ENCODE measurements at places on chromosomes 4 and X.

GRCh38 chr4:7359400-7360062 lies 75.2 kb downstream of the PSAPL1 start:
- no peak for DNase-seq

DNA sequence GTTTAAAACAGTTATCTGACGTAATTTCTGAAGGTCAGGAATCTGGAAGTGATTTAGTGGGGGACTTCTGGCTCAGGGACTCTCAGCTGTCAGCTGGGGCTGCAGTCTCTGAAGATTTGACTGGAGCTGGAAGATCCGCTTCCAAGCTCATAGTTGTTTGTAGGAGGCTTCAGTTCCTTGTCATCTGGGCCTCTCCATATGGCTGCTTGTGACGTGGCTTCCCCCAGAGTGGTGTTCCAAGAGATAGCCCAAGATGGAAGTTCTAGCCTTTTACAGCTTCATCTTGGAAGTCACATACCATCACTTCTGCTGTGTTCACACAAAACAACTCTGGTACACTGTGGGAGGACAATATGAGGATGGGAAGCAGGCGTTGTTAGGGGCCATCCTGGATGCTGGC lies 2.1 kb downstream of the MPC1L start:
- DNase-seq: no peak

DNA sequence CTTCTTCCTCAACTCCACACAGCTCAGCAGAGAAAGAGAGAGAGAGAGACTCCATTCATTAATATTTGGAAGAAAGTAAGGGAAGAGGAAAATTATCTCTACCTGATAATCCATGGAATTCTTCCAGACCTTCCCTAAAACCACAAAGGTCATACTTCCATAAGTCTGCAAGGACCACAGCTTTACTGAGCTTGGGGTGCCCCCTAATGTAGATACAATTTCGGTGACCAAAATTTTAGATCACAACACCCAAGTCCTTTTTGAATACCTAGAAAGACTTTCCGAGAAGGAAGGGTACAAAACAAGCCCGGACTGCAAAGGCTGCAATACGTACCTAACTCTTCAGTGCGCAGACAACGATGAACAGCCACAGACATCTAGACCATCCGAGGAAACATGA lies 523.9 kb downstream of the GLUD2 start:
- DNase-seq: no peak

GRCh38 chr4:131531087-131531486 lies 1618.0 kb upstream of the PCDH10 start:
- no peak for DNase-seq

GRCh38 chr4:24568425-24568824 lies 15.9 kb downstream of the DHX15 start:
- no peak for DNase-seq

DNA sequence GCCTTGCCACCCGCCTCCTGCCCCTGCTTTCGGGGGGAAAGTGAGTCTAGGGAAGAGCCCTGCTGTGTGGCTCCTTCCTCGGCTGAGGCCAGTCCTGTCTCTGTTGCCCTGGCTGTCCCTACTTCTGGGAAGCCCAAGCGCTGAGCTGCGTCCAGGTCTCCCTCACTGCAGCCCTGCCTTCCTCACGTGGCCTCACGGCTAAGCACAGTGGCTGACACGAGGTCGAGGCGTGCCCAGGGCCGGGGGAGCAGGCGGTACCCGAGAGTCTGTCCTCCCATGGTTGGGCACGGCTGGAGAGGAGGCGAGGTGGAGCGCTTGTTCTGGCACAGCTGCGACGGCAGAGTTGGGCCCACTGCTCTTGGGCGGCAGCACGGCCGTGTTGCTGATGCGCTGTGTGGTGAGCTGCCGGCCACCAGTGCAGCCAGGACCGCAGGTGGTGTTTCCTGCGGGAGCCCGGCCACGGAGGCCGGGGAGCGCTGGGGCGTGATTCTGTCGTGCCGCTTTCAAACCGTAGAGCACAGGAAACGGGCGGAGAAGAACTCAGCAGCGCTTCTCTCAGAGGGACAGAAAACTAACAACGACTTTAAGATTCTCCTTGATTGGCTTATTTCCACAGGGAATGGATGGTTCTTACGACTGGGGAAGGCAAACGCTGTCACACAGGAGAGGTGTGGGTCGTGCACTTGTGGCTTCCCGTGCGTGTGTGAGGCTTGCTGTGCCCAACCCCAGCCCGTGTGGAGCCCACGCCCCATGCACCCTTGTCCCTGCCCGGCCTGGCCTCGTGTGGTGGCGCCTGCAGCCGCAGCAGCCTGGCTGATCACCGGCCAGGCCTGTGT lies 21.3 kb downstream of the MAEA start:
- no peak for DNase-seq

GRCh38 chr4:2786794-2787229 lies 6.1 kb upstream of the SH3BP2 start:
- no peak for DNase-seq

- no peak for DNase-seq
Measured at GRCh38 chrX:105972690-105973386, 65.7 kb downstream of the SERPINA7 start.

- no peak for DNase-seq
Measured at GRCh38 chr4:47427935-47428334, 35.6 kb downstream of the COMMD8 start.

GRCh38 chr4:151287409-151287808 lies 10.4 kb downstream of the PRSS48 start:
- DNase-seq: no peak

GRCh38 chr4:10020106-10020505 lies 1.2 kb downstream of the SLC2A9 start:
- DNase-seq: no peak

- DNase-seq: no peak
Measured at GRCh38 chr4:151702256-151702655, 58.6 kb downstream of the GATB start.

DNA sequence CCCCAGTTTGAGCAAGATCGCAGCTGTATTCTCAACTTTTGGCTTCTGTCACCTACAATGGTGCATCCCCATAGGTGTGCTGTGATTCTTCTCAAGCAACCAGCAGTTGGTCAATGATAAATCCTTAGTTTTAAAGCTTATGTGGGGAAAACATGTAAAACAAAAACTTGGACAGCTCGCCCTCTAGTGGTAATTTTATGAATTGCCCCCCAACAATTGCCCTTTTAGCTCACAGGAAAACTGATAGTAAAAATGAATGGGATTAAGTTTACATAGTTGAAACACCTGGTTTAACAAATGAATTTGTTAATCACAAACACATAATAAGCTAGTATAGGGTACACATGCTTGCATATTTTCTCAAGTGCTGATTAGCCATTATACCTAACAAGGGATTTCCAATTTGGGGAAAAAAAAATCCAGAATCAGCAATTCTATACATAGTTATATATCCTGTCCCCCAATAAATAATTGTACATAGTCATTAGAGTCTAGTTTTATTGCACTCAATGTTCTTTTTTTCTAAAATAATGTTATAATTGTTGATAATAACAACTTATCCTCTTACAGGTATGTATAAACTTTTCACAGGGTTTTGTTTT lies 30.1 kb downstream of the TEX13A start:
- no peak for DNase-seq

- DNase-seq: no peak
Measured at GRCh38 chrX:30153881-30154260, 61.5 kb upstream of the MAGEB2 start.

DNA sequence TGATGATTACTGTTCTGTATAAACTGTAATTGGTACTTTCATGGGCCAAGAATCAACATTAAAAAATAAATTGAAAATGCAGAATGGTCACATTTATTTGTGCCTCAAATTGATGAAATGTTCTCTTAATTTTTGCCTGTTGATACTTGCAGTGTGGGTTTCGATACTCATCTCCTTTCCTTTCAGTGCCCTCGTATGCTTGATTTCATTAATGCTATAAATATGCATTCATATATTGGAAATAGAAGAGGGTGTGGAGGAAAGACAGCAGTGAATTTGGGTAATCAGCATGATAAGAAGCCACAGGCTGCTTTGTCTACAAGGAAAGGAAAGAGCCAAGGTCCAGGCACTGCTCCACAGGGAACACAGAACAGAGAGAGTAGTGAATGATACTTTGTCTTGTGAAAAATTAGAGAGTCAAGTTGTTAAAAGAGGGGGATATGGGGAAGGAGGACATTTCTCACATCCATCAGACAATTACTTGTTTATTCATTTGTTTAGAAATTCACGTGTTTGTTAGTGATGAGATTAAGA lies 1.0 kb upstream of the DDX60 start:
- DNase-seq: no peak

- DNase-seq: no peak
Measured at GRCh38 chr4:185883591-185883990, 71.6 kb upstream of the SORBS2 start.

DNA sequence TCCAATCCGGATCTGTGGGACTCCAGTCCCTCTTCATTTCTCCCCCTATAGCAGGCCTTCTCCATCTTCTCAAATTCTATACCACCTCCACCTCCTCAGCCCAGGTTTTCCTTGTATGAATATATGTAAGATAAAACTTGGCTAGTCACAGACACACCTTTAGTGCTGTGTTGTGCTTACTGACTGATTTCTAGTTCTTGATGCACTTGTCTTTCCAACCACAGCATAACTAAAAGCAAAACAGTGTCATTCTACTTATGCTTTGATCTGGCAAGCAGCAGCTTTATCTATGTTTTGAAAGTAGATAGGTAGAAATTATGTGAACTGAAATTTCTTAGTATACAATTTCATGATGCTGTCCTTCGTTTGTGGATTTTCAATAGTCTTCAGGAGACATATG lies 47.5 kb downstream of the CCNI start:
- no peak for DNase-seq

DNA sequence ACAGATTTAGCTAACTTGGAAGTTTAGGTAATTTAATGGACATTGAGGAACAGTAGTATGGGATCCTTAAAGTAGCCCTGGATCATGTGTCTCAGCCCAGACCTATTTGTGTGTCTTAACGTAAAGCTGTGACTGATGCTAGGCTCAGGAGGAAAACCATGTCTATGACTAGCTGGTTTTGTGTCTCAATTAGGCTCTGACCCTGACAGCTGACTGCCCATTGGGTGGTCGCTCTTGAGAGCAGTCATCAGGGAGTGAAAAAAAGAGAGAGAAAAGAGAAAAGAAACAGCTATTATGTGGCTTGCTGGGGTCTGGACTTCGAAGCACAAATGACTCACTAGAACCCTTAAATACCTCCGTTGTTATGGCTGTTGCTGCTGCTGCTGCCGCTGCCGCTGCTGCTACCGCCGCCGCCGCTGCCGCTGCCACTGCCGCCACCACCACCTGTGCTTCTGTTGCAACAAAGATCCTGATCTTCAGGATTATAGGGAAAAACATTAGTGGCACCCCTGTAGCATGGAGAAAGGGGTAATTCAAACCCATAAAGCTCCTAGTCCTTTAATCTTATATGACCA lies 70.7 kb downstream of the GSPT2 start:
- no peak for DNase-seq

GRCh38 chr4:153904011-153904410 lies 115.1 kb upstream of the SFRP2 start:
- DNase-seq: no peak

- no peak for DNase-seq
Measured at GRCh38 chrX:38117485-38117884, 103.2 kb downstream of the SRPX start.

DNA sequence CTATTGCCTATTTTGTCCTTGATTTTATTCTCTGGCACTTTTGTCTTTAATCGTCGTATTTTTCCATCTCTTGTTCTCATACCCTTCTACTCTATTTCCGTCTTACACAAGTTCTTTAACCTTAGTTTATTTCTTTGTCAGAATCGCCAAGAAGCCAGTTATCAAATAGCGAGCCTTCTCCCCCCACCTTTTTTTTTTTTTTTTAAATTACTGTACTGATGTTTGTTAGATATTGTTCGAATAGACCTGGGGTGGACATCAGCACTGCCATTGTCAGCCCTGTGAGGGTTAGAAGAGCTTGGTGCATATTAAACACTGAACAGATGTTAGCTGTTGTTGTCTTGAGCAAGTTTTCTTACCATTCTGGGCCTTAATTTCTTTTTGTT lies 1.2 kb downstream of the SPCS3 start:
- no peak for DNase-seq

GRCh38 chr4:31783311-31783710 lies 1063.1 kb downstream of the PCDH7 start:
- DNase-seq: no peak

DNA sequence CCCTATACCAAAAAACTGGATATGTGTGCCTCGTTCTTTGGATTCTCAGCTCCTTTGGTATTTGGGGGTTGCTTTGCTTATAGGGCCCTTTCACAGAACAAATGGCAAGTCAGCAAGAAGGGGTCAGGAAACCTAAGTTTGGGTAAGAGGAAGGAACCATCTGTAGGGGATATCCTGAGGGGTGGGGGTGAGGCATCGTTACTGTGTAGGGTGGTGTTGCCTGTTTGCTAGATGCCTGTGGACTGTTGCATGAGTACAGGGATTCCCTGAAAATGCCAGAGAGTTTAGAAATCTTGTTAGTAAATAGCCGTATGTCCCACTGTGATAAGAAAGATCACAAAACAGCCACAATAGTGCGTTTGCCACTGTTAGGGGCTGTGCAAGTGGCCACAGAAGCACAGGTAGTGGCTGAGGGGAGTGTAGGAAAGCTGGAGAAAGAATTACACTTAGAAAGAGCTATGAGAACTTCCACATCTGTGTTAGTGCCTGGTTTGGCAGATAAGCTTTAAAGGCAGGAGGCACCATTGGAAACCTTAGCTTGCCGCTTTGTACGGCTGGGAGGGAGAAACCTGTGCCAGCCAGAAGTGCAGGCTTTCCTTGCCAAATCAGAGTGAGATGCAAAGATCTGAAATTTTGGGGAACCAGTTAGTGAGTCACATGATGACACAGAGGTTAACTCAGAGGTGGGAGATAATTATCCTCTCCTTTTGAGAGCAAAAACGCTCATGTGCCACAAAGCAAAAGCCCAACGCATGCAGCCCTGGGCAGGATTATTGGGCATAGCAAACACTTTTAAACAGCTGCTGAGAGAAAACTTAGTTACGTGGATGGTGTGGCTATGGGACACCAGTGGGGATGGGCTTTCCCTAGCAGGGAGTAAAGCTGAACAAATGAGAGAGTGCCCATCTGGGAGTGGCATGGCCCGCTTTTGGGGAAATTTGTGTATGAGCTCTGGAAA lies 343.7 kb downstream of the ARAP2 start:
- no peak for DNase-seq

GRCh38 chr4:54099287-54099747 lies 646 bp upstream of the GSX2 start:
- no peak for DNase-seq

- no peak for DNase-seq
Measured at GRCh38 chr4:121154103-121154515, 10.0 kb downstream of the TNIP3 start.

DNA sequence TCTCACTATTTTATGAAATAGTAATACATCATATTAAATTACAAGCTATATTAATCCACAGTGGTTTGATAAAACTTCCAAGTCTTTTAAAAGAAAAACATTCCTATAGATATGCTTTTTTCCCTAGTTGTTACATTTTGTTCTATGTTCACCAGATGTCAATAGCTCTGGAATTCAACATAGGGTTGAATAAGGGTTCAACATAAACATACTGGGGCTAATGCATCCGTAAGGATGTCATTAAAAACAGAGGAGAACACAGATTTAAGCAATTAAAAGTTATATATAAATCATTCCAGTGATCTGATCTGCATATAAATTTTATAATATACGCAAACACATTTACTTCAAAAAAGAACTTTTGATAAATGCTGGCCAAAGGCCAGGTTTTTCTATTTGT lies 32.5 kb downstream of the SULT1B1 start:
- no peak for DNase-seq

Data from right forelimb (tissue), 1 donor.